Colonic mucosa (tissue), 4 donors: ENCODE measurements at places on chromosomes 4 and X.

DNA sequence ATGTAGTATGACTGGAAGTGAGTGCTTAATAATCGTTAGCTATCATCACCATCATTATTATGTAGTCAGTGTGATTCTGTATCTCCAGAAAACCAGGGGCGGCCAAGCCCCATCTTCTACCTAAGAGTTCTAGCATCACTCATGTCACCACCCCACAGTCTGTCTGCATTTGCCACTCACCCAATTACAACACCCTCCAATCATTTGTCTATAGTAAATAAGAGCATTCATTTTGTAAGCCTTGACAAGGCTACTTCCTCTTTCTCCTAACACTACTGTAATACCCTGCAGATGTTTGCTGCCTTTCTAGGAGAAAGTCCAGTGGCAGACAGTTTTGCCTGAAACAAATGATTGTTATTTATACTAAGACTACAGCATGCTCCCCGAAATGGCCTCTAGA lies 15.8 kb upstream of the IL21 start:
- DNase-seq: no peak

DNA sequence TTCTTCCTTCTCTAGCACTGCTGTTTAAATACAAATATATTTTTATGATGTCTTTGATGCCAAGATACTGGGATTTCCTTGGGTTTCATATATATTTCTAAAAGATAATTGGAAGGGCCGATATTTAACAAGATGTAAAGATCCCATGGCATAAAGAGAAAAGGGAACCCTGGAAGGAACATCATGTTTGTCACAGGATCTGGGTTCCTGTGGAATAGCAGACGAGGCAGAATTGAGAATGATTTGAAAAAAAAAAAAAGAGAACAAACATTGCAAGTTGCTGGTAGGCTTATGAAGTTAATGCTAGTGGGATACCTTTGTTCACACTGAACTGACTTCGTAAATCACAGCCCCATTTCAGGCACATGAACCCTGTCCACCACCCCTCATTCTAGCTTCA lies 33.6 kb downstream of the RASSF6 start:
- no peak for DNase-seq

- no peak for DNase-seq
Measured at GRCh38 chr4:38930707-38931106, 63.1 kb downstream of the FAM114A1 start.

DNA sequence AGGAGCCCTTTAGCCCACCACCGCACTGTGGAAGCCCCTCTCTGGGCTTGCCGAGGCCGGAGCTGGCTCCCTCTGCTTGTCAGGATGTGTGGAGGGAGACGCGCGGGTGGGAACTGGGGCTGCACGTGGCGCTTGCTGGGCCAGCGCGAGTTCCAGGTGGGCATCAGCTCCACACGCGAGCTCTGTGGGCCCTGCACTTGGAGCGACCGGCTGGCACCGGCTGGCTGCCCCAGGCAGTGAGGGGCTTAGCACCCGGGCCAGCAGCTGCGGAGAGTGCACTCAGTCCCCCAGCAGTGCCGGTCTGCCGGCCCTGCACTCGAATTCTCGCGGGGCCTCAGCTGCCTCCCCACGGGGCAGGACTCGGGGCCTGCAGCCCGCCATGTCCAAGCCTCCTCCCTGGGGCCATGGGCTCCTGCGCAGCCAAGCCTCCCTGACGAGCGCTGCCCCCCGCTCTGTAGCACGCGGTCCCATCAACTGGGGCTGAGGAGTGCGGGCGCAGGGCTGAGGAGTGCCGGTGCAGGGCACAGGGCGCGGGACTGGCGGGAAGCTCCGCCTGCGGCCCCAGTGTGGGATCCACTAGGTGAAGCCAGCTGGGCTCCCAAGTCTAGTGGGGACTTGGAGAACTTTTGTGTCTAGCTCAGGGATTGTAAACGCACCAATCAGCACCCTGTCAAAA lies 93.6 kb downstream of the DTHD1 start:
- no peak for DNase-seq

- no peak for DNase-seq
Measured at GRCh38 chr4:112316360-112316759, 19.2 kb downstream of the ALPK1 start.

DNA sequence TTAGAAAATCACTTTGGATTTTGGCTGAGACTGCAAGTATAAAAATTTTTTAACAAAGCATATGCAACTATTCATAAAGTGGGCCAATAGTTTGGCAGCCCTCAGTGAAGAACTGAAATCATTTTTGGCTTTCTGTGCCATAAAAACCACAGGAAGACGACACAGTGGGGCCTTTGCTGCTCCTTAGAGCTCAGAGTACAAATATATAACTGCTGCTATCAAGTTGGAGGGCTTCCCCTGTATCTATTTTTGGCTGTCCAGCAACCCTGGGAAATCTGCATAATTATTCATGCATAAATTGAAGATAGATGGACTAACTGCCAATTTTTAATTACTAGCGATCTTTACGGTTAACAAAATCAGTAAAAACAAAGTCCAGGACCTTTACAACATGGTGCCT lies 51.5 kb upstream of the FTHL17 start:
- DNase-seq: no peak

DNA sequence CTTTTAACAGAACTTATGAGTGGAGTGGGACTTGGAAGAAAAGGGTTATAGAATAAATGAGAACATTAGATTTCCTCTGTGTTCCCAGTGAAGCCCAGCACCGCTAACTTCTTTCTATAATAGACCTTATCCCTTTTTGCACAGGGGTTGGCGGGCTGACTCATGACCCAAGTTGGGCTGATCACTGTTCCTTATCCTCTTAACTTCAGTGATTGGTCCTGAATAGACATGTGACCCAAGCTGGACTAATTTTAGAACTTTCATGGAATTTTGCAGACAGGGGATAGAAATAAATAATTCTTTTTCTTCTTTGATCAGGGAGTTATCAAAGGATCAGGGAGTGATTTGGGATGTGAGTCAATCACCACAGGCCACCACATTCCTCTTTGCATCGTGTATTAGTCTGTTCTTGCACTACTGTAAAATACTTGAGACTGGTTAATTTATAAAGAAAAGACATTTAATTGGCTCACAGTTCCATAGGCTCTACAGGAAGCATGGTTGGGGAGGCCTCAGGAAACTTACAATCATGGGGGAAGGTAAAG lies 75.9 kb downstream of the UCHL1 start:
- no peak for DNase-seq

DNA sequence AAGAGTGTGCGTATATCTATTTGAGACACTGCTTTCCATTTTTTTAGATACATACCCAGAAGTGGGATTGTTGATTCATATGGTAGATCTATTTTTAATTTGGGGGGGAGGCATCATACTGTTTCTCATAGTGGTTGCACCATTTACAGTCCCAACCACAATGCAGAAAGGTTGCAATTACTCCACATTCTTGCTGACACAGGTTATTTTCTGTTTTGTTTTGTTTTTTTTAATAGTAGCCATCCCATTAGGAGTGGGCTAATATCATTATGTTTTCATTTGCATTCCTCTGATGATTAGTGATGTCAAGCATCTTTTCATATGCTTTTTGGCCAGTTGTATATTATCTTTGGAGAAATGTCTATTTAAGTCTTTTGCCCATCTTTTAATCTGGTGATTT lies 15.1 kb upstream of the LHFPL1 start:
- no peak for DNase-seq

DNA sequence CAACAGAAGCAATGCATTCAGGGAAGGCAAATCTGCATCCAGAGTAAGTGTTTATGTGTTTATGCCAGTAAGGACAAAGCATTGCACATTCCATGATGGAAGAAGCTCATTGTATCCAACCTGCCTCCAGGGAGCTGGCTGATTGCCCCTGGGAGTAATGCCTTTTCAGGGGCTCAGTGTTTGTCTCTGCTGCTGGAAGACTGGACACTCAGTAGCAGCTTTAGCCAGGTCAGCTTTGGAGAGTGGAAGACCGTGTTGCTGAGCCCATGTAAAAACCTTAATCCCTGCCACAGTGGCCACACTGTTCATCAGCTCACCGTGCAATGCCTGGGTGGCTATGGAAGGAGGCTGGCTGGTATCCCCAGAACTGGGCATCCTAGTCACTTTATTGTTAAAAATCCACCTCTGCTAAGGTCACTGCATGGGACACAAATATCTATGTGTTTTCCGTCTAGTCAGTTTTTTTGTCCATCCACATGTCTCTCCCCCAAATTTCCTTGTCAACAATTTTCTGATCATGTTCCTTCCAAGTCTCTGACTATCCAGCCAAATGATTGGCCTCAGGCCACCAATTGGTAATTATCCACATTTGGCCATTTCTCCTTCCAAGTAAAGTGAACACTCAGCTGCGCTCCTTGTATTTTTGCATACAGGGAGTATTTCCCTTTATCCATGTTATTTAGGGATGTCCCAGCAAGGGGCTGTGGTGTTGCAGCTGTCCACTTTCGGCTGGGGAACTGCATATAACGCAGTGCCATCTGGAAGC lies 2044.5 kb upstream of the AGA start:
- no peak for DNase-seq

- DNase-seq: no peak
Measured at GRCh38 chr4:47703008-47703407, 134.9 kb downstream of the CORIN start.

GRCh38 chrX:48589482-48590162 lies 7.7 kb upstream of the WDR13 start:
- DNase-seq: no peak

DNA sequence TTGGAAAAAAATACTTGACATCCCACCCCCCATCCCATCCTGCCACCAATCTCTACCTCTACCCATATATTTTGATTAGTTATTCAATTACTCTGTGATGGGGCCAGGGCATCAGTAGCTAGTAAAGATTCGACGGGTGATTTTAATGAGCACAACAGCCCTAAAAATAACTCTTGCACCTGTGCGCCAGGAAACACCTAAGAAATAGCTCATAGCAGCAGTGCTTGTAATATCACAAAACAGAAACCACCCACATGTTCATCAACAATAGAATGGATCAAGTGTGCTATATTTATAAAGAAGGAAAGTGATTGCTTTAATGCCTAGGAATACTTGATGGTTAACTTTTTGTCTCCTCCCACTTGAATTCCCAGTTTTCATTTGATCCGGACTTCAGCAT lies 225.6 kb upstream of the LCORL start:
- DNase-seq: no peak

- DNase-seq: no peak
Measured at GRCh38 chr4:72208421-72209075, 176.7 kb downstream of the NPFFR2 start.

DNA sequence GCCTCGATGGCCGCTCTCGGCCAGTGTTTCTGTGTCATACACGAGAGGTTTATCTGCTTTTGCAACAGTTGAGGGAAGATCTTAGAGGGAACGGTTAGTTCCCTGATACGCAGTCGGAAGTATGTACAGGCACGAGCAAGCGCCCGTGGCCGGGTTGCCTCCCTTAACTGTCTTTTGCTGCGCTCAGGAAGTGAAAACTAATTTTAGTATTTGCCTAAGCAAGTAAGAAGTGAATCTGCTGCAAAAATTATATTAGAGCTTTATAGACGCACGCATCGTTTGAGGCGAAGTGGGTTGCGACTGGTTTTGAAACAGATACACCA lies 695 bp downstream of the MTM1 start:
- DNase-seq: no peak

DNA sequence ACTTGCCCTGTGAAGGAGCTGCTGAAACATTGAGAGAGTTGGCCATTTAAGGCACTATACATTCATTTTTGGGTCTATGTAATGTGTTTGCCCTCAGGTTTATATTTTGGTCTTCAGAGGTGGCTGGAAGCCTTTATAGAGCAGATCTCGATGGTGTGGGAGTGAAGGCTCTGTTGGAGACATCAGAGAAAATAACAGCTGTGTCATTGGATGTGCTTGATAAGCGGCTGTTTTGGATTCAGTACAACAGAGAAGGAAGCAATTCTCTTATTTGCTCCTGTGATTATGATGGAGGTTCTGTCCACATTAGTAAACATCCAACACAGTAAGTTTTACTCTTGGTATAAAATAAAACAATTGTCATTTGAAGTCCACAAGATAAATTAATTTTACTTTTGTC lies 31.1 kb downstream of the EGF start:
- DNase-seq: no peak

DNA sequence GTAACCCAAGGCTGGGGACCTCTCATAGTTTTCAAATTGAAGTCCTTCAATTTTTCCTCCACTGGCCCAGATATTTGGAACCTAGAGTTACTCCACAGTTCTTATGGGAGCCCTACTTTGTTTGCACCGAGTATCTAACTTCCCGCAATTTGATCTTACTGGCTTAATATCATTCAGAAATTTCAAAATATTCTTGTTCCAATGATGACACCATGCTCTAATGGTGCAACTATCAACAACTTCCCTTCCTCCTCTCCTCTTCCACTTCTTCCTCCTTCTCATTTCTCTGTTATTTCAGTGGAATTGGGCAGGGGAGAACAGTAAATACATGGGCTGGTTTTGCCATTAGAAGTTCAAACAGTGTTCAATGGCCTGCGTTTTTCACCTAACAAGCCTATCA lies 20.2 kb downstream of the PDCL2 start:
- no peak for DNase-seq

DNA sequence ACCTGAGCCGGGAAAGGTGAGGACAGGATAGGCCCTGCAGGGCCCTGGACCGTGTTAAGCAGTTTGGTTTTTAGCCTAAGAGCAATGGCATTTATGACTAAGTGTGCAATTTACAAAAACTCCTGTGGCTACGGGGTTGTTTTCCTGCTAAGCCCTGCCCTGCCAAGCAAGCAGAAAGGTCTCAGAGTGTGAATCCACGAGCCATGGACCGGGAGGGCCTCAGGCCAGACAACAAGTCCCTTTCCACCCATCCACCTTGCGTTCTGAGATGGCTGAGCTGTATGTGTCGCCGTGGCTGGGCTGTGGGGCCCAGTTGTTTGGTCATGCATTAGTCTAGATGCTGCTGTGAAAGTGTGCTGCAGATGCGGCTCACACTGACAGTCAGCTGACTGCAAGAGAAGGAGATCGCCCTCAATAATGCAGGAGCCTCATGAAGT lies 33.9 kb upstream of the AFAP1 start:
- no peak for DNase-seq

- DNase-seq: no peak
Measured at GRCh38 chr4:40685300-40685699, 55.6 kb upstream of the RBM47 start.

GRCh38 chrX:40010550-40011321 lies 87.0 kb downstream of the BCOR start:
- DNase-seq: no peak

DNA sequence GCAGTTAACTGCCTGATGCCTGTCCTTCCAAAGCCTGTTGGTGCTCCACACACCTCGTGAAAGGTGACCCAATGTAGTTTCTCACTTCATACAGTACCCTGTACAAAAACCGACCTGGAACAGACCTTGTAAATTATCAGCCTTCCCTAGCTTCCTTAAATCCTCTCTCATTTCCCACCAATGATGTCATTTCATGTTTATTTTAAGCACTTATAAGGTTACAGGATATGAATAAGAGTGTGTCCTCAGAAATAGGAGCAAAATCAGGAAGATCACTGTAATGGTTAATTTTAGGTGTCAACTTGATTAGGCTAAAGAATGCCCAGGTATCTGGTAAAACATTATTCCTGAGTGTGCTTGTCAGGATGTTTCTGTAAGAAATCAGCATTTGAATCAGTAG lies 44.7 kb downstream of the TMEM150C start:
- DNase-seq: no peak
